Adrenal gland (tissue), 19 donors: ENCODE measurements at places on chromosomes 2 and 18.

DNA sequence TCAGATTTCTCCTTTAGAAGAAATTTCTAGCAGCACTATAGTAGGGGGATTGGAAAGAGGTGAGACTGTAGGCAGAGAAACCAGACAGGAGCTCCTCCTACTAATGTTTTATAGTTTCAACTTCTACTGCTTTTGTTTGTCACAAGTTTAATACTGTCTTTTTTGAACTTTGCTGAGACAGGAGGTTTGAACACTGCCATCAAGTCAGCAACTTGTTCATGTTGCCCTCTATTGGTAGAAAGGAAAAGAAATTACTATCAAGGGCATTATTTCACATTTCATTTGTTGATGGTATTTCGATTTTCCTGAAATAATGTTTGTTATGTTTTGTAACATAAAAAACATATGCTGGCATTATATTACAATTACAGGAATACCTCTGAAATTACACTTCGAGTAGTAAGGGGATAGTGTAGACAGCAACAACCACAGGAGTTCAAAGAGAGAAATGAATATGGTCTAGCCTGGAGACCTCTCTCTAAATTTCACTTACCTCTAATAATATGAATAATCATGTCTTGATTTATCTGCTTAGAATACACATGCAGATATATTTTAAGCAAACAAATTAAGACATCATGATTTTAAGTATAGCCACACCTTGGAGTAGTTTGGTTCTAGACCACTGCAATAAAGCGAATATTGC is 12.4 kb upstream of the CCDC88A start:
- DNase-seq = no peak

DNA sequence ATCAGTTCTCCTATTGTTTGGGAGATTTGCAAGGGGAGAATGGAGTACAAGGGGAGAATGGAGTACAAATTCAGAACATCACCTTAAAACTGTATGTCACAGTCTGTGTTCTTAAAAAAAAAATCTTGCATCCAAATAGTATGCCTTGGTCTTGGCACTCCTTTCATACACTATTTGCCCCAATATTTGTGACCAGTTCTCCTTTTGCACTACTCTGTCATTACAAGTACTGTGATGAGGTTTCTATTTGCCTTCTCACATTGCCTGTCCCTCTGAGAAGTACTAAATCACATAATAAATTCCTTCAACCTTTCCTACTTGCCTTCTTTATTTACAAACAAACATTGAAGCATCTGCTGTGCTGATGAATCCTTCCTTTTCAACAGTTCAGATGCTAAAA is 36.0 kb upstream of the NCK2 start:
- DNase-seq = no peak

DNA sequence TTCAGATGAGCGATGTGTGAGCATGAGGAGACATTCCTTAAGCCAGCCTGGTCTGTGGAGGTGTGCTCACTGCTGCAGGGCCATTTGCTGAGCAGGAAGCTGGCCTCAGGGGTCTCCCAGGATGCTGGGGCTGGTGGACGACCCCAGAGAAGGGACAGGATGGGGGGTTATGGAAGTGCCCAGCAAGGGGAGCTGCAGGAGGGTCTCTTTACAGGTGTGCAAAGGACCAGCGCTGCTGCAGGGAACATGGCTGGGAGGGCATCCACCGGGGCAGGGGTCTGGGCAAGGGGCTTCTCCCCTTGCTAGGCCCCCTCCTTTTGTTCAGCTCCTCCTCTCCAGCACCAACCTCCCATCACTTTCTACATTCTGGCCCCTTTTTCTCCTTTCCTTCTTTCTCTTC is 185.2 kb downstream of the GBX2 start:
- DNase-seq = no peak

- no peak for DNase-seq
These were observed 55.3 kb downstream of the NOL10 start for GRCh38 chr2:10634495-10634894.

- DNase-seq = no peak
These were observed 20.2 kb downstream of the ALLC start for GRCh38 chr2:3678212-3678611.
